Body of pancreas (tissue), 4 donors: ENCODE measurements at places on chromosomes 5 and 9. TPM values are rescaled to one million over a fixed set of nuclear protein-coding genes. Genes with fewer than 3 reads are reported as not detected.

PCDHB8 gene
- total RNA-seq: 0.52 TPM

WNK2 gene
- 85.4 TPM for total RNA-seq

- DNase-seq: no peak
Observed at GRCh38 chr9:91811024-91811909, 138.8 kb downstream of the ROR2 start.

GRCh38 chr5:135395451-135395850 is 3.6 kb downstream of the MACROH2A1 start:
- no peak for DNase-seq

DNA sequence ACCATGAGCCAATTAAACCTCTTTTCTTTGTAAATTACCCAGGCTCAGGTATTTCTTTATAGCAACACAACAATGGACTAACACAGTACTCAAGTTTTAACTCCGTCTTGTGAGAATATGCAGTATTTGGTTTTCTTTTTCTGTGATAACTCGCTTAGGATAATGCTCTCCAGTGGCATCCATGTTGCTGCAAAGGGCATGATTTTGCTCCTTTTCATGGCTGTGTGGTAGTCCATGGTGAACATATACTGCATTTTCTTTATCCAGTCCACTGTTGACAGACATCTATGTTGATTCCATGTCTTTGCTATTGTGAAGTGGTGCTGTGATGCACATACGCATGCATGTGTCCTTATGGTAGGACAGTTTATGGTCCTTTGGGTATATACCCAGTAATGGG is 10.9 kb downstream of the VPS13A start:
- DNase-seq: no peak

DNA sequence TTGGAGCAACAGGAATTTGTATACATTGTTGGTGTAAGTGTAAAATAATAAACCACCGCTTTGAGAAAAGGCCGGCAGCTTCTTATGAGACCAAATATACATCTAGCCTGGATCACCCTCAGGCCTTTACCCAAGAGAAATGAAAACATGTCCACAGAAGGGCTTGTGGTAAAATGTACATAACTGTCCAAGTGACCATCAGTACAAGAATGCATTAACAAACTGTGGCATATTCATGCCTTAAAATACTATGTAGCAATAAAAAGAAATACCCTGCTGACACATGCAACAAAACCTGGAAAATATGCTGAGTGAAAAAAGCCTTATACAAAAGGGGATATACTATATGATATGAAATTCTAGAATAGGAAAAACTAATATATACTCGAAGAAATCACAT is 311.9 kb upstream of the TRPC7 start:
- DNase-seq: no peak
